ENCODE measurements at places on chromosomes 7 and 10.

- peak; percentile 15 for DNase-seq
Observed at GRCh38 chr7:14717816-14718215, 184.7 kb downstream of the DGKB start.

GRCh38 chr7:117411539-117411938 is 15.8 kb downstream of the ASZ1 start:
- no peak for DNase-seq

DNA sequence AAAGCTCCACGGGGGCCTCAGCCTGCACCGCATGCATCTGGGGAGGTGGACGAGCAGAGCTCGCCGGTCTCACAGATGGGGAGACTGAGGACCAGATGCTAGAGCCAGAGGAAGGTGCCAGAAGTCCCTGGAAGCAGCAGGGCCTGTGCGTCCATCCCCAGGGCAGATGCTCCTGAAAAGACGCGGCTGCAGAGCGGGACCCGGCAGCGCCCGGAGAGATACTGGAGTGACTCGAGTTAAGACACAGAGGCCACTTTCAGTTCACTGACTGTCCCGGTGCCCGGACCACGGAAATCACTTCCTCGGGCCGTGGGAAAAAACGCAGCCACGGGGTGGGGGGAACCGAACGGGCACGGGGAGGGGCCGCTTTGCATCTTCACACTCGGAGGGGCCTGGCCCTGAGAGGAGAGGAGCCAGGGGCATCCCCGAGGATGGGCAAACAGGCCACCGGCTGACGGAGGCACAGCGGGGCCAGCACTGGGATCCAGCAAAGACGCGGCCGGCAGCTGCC is 85.4 kb downstream of the FOXL3 start:
- DNase-seq, result no peak

GRCh38 chr7:143504937-143505297 is 27.2 kb downstream of the TAS2R41 start:
- DNase-seq, result no peak

DNA sequence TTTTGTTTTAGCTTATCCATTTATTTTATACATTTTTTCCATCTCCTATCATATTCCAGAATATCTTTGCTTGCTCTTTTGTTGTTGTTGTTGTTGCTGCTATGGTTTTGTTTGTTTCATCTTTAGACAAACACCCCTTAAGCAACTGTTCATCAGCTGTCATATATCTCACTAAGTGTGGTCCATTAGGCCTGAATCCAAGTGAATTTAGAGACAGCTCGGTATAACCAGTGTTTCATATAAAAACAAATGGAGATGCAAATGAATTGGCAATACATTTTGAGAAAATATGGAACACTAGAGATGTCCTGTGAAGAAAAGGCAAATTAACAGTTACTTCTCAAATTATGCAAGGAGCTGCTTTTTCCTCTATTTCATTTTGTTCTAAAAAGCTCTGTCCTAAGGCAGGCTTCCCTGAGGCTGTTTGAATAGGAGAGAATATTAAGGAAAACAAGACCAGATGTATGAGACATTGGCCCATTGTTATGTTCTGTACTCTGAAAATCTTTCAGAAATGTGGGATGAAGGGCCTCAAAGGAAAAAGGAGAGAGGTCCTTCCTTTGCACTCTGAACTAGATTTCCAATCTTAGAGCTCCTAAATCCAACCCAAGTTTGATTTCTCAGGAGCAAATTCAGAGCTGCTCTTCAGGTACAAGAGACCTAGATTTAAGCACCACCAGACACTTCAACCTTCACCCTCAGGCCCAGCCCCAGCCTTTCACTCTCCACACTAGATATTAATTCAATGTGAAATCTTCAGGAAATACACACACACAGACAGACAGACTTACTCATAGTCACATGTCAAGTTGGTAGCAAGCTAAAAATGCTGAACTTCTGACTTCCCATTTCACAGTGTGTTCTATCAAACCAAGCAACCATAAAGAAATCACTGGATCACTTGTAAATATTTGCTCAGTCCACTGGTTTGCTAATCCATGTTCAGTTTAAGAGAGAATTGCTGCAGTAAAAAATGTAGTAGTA is 5.4 kb downstream of the TFEC start:
- DNase-seq, result no peak

Measured in EL (cell line).